ENCODE measurements at places on chromosomes 13 and 19. TPM values are rescaled to one million over a fixed set of nuclear protein-coding genes. Genes with fewer than 3 reads are reported as not detected.

Gene KLK7
- not detected for total RNA-seq

Gene CYTH2
- total RNA-seq, result 66.8 TPM

Gene CHST8
- total RNA-seq, result 0.22 TPM

Gene SIRT6
- 37.0 TPM for total RNA-seq

Gene PPP1R13L
- total RNA-seq, result 52.2 TPM

Gene GNG7
- 0.07 TPM for total RNA-seq

Gene PRKCG
- 7.3 TPM for total RNA-seq

Gene PSG3
- 0.07 TPM for total RNA-seq

Gene KIR3DL1
- total RNA-seq, result not detected

Gene MPV17L2
- total RNA-seq, result 9.3 TPM

Gene PDE4A
- total RNA-seq, result 4.7 TPM

Gene KASH5
- not detected for total RNA-seq

Gene RNF113B
- total RNA-seq, result not detected

Gene IZUMO2
- not detected for total RNA-seq

Gene ZNF850
- total RNA-seq, result 0.41 TPM

Gene CATSPERD
- not detected for total RNA-seq

Gene DACH1
- not detected for total RNA-seq

Gene PNMA8A
- total RNA-seq, result 9.1 TPM

Gene CYP4F3
- 3.9 TPM for total RNA-seq

Gene TEX26
- not detected for total RNA-seq

Gene SYNE4
- total RNA-seq, result 0.15 TPM

Gene KLF1
- total RNA-seq, result 0.11 TPM

Gene ZNF71
- 12.3 TPM for total RNA-seq

Gene MUC16
- not detected for total RNA-seq

Gene ZNF285
- 2.1 TPM for total RNA-seq

Gene RFX1
- 5.1 TPM for total RNA-seq

Gene MEIS3
- 41.6 TPM for total RNA-seq

Gene ADGRE3
- total RNA-seq, result not detected

Gene CLEC17A
- not detected for total RNA-seq

Gene LILRB5
- total RNA-seq, result 0.05 TPM

Gene JOSD2
- total RNA-seq, result 60.1 TPM

Gene CAPN12
- total RNA-seq, result 6.5 TPM

Gene IRS2
- 62.7 TPM for total RNA-seq

Gene EBPL
- total RNA-seq, result 63.4 TPM

Gene SULT2A1
- not detected for total RNA-seq

Gene ZNF560
- total RNA-seq, result not detected

Gene SIGLEC7
- total RNA-seq, result not detected

Gene MLLT1
- total RNA-seq, result 23.0 TPM

Gene CERS4
- total RNA-seq, result 3.1 TPM

Gene OR7A5
- total RNA-seq, result not detected

Gene IGSF23
- total RNA-seq, result 0.19 TPM

Gene FTL
- total RNA-seq, result 19,243 TPM

Gene PRODH2
- total RNA-seq, result 0.13 TPM

Gene KISS1R
- 0.43 TPM for total RNA-seq

Gene ADM5
- 5.7 TPM for total RNA-seq

Gene OR7G1
- total RNA-seq, result not detected

Gene NHLRC3
- total RNA-seq, result 5.0 TPM

Gene SLC8A2
- total RNA-seq, result 0.37 TPM

Gene C1QTNF9
- total RNA-seq, result not detected

Gene TGFBR3L
- 1.8 TPM for total RNA-seq

Gene ZNF208
- total RNA-seq, result not detected

Gene ZBTB32
- total RNA-seq, result not detected

Gene SPC24
- 20.2 TPM for total RNA-seq

Gene NFIX
- total RNA-seq, result 3.0 TPM

Gene NANOS3
- 1.3 TPM for total RNA-seq

Gene KLF2
- total RNA-seq, result 13.5 TPM

Gene DACT3
- total RNA-seq, result 0.29 TPM
